MV-4-11 (cell line): ENCODE measurements at places on chromosomes 7 and 10.

DNA sequence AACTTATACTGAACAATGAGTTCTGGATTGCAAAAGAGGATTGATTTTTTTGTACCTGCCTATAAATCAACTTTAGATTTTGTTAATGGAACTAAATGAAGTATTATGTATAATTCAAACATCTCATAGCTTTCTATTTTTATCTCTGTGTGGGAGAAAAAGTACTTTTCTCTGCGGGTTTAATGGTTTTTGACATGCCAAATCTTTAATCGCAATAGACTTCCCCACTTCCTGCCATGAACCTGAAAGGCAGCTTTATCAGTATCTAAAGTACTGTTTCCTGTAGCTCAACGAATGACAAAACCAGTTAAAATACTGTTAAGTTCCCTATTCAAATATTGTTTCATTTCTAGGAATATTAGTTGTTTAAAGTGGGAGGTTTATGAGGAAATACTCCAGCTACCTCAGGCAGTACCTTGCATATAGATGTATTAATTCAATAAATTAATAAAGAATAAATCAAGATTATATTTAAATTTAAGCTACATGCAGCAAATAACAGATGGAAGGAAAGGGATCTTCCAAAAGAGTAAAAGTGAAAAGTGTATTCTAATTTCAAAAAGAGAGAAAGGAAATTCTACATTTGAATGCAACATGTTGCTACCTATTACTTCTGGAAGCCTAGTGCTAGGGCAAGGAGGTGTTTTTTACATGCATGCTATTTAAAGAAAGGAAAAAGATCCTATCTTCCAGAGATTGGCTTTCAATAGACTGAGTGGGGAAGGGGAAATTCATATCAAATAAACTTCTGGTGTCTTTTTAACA is 75.9 kb downstream of the SVOPL start:
- peak; percentile 61 for DNase-seq

DNA sequence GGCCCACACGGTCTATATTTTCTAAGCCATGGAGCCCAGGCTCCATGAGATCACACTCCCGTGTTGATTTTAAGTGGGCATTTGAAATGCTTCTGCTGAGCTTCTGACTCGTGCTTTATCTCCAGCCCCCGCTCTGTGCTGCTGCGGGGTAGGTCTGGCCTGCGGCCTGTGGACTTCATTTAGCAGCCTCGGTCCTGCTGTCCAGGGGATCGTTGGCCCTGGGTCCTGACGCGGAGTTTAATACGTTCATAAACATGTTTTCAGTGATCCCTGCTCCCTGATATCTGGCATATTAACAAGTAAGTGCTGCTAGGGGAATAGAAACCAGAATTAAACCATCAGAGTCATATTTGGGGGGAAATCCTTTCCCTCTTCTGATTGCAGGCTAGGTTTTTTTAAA is 540.3 kb upstream of the MGMT start:
- no peak for DNase-seq

DNA sequence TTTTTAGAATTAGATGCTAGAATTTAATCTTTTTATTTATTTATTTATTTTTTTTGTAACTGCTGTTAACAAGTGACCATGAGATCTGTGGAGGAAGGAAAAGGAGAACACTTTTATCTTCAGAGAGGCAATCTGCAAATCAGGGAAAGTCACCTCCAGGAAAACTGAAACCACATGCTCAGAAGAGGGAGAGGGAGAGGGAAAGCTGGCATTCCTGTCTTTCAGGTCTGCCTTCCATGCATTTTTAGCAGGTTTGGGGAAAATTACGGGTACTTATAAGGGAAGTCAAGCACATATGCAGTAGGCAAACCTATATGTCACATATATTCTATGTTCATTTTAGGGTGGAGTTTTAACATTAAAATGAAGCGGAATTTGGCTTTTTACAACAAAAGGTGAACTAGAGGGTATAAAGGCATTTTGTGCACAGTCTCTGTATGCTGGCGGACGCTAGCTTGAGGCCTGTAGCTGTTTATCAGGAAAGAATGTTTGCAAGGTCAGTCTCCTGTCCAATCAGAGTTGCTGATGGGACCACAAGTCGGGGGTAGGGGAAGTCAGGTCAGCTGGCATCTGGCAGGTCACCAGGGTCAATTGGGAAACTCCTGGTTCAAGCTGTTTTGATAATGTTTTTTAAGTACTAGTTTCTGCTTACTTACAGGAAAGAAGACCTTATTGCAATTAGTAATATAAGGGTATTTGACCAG is 333.5 kb downstream of the GPR158 start:
- DNase-seq, result no peak

- DNase-seq, result no peak
Measured at GRCh38 chr10:50447691-50448090, 176.1 kb downstream of the SGMS1 start.

DNA sequence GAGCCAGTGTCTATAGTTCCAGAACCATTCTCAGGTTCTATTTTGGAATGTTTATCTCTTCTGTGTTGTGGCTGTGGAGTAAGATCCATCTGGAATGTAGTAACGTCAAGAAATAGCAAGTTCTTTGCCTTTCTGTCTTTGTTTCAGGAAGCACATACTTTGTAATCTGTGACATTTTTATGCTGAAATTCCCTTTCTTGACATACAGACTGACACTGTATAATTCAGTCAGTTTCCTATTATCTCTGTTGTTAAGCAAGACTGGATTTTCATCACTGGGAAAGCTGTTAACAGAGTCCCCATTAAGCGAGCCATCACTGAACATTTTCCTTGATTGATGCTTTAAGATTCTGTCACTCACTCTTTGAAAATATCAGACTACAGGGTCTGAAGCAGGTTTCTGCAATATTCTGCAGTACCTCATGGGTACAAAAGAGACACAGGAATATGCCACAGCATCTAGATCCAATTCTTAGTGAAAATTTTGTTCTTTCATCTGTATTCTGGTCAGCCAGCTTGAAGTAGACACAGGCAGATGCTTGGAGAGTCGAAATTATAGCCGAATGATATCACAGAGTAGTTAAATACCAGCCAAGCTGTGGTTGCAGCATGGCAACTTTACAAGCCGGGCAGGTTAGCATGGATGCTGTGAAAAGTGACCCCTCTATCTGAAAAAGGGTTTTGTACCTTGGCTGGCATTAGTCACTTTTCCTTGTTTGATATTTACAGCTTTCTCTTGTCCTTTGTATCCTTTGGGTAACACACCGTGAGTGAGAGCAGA is 62.6 kb downstream of the CACNB2 start:
- DNase-seq, result no peak

- peak; percentile 5 for DNase-seq
Measured at GRCh38 chr10:127354255-127354654, 157.9 kb upstream of the INSYN2A start.

- no peak for DNase-seq
Measured at GRCh38 chr7:40714363-40715052, 579.7 kb downstream of the SUGCT start.

- no peak for DNase-seq
Measured at GRCh38 chr7:156376317-156376716, 264.3 kb upstream of the RNF32 start.

GRCh38 chr10:14571866-14572507 is 202.7 kb downstream of the FAM107B start:
- DNase-seq, result peak; percentile 31

DNA sequence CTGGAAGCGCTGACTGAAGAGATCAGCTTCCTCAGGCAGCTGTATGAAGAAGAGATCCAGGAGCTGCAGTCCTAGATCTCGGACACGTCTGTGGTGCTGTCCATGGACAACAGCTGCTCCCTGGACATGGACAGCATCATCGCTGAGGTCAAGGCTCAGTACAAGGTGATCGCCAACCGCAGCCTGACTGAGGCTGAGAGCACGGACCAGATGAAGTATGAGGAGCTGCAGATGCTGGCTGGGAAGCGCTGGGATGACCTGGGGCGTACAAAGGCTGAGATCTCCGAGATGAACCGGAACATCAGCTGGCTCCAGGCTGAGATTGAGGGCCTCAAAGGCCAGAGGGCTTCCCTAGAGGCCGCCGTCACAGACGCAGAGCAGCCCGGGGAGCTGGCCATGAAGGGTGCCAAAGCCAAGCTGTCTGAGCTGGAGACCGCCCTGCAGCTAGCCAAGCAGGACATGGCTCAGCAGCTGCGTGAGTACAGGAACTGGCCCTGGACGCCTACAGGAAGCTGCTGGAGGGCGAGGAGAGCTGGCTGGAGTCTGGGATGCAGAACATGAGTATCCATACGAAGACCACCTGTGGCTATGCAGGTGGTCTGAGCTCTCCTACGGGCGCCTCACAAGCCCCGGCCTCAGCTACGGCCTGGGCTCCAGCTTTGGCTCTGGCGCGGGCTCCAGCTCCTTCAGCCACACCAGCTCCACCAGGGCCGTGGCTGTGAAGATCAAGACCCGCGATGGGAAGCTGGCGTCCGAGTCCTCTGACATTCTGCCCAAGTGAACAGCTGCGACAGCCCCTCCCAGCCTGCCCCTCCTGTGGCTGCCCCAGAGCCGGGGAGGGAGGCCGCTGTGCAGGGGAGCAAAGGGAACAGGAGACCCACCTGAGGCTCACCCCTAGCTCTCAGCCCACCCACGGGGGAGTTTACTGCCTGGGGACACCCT is 24.9 kb upstream of the AMPH start:
- DNase-seq, result no peak

- no peak for DNase-seq
Measured at GRCh38 chr7:68604541-68604940, 993.7 kb upstream of the AUTS2 start.

GRCh38 chr10:513393-513792 is 176.1 kb downstream of the DIP2C start:
- no peak for DNase-seq

DNA sequence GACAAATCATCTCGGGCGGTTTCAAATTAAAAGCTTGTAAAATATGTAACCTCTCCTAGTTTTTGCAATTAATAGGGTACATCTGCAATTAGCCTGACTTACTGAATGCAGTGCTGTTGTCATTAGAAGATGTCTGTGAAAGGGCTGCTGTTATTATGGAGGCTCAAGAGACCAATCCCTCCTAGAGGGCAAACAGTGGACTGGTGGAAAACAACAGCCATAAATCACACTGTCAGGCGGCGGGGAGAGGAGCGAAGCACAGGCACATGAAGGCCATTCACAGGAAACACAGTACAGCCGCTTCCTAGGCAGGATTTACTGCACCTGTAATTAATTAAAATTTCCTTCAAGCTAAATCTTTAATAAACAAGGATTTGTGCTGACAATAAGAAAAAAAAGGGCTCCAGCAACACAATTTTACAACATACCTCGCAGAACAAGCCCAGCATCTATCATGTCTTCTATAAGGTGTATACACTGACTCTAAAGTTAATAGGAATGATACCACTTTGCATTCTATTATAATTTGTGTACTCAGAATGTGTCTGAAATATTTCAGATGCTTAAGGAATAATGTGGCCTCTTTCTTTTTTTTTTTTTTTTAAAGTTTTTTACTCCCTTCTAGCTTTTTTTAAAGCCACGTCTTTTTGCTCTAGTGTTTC is 50.7 kb downstream of the ERCC6 start:
- DNase-seq, result no peak

GRCh38 chr7:7122033-7122478 is 60.3 kb upstream of the C1GALT1 start:
- DNase-seq, result no peak

DNA sequence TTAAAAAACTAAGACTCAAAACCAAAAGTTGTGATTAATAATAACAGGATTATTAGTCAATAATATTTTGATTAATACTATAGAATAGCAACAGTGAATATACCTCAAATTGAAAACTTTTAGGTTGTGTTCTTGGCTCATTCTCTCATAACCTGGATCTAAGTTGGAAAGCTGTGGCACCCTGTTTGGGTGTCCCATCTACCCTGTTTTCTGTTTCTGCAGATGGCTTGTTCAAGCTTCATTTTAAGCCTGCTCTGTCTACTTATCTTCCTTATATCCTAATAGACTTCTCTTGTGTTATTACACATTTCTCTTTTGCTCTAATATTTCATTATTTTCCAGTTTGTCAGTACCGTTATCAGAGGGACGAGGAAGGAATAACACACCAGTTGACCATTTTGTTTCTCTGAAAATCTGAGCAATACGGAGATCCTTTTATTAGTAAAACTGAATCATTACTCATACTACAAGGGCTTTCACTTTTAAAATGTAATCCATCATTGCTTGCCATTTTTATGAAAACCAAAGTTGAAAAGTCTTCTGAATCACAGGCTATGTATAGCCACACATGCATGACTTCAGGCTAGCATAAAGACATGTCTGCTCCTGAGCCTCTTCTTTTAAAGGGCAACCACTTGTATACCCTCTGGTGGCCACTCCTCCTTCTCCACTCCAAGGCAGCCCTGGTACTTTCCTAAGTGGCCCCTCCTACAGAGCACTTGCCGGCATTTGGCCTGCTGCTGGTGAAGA is 22.3 kb downstream of the COX15 start:
- peak; percentile 21 for DNase-seq
